NCI-H2029 treated with DMSO at 0.1 percent for 48 hours (cell line): ENCODE measurements at places on chromosomes 3 and 15.

- DNase-seq, result no peak
Observed at GRCh38 chr15:93362203-93362602, 273.2 kb upstream of the RGMA start.

DNA sequence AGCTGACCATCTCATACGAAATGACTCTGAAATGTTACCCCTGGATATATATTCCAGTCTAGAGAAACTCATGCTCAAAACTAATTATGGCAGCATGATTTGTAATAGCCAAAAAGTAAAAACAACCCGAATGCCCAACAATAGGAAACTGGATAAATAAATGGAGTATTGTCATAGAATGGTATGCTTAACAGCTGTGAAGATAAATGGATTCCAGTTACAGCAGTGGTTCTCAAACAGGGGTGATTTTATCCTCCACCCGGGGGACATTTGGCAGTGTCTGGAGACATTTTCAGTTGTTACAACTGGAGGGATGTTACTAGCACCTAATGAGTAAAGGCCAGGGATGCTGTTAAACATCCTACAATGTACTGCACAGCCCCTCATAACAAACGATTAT lies 52.3 kb upstream of the PIAS1 start:
- DNase-seq, result no peak

GRCh38 chr3:147756476-147756875 lies 347.3 kb downstream of the ZIC1 start:
- no peak for DNase-seq

DNA sequence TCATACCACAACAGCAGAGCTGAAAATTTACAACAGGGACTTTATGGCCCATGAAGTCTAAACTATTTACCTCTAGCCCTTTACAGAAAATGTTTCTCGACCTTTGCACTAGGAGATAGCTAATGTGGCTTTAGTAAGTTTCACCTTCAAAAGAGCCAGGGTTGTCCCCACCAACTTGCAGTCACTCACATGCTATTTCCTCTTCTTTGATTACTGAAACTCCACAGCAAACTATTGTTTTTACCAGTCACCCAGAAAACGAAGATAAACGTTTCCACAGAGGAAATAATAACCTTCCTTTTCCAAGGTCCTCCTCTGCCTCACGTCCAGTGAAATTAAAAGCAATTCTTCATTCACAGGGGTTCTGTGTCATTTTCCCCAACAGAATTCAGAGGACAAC lies 48.2 kb downstream of the WWTR1 start:
- no peak for DNase-seq

GRCh38 chr15:73926219-73927002 lies at the start of gene LOXL1:
Gene LOXL1, plus strand, starts transcription at chr15:73926462. Its CDS starts 322 bp downstream, at chr15:73926784.
- no peak for DNase-seq

- DNase-seq, result no peak
Observed at GRCh38 chr15:92366381-92366780, 27.3 kb upstream of the ST8SIA2 start.

- no peak for DNase-seq
Observed at GRCh38 chr15:72797834-72798233, 14.3 kb upstream of the ADPGK start.

DNA sequence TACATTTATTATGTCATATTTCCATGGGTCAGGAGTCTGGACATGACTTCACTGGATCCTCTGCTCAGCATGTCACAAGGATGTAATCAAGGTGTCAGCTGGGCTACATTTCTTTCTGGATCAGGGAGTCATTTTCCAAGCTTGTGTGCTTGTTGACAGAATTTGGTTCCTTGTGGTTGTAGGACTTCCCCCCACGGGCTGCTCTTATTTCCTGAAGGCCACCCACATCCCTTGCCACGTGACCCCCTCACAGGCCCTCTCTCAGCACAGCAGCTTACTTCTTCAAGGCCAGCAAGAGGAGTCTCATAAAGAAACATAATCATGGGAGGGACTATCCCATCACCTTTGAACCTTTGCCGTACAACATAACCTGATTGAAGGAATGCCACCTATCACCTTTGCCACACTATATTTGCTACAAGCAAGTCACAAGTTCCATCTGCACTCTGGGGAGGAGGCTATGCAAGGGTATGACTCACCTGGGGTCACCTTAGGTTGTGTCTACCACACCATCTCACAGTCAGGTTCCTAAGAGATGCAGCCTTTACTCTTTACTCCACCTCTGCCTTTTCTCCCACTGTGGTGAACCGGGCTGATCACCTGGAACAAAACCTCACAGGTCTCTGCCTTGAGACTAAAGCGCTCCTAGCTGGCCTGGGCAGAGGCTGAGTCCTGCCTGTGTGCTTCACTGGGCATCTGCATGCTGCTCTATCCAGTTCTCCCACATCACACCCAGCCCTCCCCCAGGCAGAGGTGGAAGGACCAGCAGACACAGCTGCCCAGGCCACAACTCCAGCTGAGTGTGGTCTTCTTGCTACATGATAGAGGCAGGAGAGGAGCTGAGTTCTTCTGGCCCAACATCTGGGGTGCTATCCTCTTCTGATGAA lies 13.5 kb downstream of the RAB6B start:
- DNase-seq, result no peak

DNA sequence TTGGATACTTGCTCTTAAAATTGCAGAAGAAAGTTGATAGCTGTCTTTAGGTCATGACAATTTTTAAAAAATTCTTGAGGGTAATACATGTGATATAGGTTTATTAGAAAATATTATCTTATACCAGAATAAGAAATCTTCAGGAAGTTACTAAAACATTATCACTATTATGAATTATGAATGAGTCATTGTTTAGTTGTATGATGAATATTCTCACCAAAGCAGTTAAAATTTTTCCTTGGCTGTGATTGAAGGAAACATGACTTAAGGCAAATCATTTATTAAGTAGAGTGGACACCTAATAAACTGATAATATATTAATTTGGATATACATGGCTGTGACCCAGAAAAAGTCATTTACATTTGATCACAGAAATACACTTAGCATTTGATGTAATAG lies 30.1 kb downstream of the APPL1 start:
- no peak for DNase-seq

DNA sequence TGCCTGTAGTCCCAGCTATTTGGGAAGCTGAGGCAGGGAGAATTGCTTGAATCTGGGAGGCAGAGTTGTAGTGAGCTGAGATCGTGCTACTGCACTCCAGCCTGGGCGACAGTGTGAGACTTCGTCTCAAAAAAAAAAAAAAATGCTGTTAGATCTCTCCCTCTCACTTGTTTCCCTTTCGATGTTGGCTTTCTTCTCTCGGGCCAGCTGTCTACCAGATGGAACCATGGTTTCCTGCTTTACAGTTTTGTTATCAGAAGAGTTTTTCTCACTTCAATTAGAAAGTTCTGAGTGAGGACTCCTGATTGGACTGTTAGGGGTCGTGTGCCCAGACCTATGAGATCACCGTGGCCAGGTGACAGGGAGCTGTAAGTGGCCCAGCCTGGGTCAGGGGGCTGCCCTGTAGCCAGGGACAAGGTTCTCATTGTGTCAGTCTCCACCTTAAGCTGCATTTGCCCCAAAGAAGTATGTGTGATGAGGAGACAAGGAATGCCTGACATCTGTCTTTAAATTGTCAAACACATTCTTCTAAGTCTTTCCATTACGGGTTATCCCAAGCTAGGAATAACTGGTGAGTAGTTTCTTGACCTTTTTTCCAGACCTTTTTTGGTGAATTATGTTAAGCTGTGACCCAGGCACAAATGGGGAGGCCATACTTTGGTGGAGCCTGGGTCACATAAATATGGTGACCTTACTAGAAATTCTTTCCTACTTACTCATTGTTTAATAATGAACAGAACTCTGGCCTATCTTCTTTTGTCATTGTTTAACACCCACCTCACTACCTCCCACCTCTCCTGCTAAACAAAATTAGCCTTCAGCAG lies 25.2 kb downstream of the SNAPC5 start:
- no peak for DNase-seq

GRCh38 chr3:191100516-191100915 lies 98.5 kb upstream of the OSTN start:
- no peak for DNase-seq

DNA sequence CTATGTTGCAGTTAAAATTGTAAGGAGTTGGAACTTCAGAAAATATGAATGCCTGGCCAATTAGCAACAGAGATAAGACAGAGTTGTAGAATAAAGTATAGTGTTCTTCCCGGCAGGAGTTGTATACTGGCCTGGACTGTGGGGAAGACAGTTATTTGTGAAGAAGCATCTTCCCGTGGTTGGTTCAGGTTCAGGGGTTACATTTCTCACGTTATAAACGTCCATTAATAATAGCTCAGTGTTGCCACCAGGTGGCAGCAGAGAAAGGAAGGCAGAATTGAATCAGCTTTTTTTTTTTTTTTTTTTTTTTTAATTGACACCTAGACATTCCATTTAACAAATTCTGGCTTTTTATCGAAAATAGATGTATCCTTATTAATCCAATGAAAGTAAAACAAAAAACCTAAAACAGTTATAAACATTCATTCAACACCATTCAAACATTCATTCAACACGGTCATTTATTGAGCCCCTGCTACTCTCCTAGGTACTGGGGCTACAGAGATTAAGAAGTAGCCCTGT lies 66.4 kb upstream of the NR2E3 start:
- DNase-seq, result no peak

DNA sequence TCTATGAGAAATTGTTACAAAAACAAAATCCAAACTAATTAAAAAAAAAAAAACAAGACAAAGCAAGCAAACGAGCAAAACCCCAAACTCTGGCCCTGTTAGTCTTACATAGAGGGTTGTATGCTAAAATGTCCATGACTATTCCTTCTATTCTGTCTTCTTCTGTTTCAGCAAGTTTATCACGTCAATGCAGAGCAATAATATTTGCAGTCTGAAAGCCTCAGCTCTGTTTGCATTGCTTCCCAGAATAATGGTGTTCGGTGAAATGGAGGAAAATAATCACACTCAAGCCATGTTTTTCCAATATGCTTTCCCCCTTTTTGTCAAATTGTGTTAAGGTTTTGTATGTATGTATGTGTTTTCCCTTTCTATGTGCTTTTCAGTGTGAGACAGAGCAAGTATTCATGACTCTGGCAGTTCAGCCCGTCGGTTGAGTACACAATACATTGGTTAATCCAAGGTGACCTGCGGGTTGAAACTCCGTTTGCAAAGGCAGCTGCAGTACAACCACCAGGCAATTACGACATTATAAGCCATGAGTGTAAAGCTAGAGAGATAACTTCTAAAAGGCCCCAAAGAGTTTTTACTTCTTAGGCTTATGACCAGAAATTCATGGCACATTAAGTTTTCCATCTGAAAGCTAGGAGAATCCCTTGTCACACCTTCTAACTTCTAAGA lies 34.9 kb upstream of the MAGI1 start:
- DNase-seq, result no peak

DNA sequence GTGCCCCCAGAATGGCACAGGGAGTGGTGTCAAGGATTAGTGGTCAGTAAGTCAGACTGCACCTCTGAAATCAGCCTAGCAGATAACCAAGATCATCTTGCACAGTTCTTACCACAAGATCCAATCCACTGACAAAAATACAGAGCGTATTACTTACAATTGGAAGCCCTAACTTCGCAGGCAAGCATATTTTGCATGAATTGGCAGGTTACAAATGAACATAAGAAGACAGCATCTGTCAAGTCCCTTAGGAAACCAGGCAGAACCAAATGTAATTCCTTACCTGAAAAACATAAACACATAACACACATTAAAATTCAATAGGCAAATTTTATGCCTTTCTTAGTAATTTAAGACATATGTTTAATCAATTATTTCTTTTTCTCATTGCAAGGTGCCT lies 293.4 kb downstream of the MAGI1 start:
- no peak for DNase-seq

DNA sequence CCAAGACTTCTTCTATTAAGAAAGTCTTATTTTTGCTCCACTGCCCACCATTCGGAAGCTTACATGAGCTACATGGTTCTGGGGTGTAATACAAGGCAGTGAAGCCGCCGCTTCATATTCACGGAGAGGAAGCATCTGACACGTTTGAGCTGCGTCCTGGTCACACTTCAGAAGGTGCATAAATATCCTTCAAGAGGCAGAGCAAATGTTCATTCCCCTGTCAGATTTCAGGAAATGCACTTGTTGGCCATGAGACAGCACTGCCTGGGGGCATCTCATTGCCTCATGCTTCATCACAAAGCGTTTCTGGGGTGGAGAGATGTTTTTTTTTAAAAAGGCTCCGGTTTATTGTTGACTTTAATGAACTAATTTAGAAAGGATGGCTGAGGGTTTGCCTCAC lies 119.9 kb downstream of the CADPS start:
- DNase-seq, result peak; percentile 10

DNA sequence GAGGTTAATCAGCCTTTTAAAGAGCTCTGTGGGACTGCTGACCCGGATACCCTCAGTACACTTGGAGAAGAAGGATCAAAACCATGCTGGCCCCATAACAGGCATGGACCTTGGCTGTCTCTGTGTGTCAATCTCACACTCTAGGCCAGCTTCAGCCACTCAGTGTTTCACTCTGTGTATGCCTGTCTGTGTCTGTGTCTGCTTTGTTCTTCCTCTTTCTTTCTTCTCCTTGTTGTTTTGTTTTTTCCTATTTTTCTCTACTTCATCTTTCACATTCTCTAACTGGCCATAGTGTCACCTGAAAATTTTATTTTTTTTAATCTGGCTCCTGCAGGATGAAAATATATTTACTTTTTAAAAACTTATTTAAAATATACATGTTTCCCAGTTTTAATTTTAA lies 51.1 kb downstream of the SERP1 start:
- no peak for DNase-seq

DNA sequence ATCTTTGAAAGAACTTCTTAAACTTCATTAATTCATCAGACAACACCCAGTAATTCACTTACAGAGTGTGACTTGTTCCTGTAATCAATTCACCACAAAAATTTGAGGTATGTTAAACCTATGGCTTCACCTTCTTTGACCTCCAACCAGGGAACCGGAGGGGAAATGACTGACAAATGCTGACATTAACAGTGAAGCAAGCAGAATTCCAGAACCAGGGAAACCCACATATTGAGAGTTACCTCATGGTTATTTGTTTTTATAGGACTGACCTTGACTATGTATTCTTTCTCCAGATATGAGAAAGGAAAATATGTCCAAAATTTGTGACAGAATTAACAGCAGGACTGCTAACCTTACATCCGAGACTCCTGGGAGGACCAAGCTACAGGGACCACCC lies 2.7 kb downstream of the P3H2 start:
- no peak for DNase-seq

DNA sequence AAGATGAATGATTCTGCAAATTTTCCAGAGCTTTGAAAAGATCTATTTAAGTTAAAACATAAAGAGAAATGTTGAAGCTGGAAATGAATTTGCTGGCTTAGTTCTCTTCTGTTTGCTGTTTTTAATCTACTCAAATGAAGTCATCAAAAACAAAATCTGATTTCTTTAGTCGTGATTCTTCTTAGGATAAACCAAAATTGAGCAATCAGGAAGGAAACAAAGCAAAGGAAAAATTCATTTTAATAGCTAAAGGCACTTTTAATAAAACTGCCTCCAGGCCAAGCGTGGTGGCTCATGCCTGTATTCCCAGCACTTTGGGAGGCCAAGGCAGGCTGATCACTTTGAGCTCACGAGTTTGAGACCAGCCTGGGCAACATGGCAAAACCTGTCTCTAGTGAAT lies 91.2 kb downstream of the DUT start:
- no peak for DNase-seq
